ENCODE measurements at places on chromosomes 4 and X.
A peak's percentile ranks its signal among the peaks of the same experiment; 100 is the strongest.

- DNase-seq, result no peak
These were observed 1.6 kb upstream of the PCDH18 start for GRCh38 chr4:137533855-137534254.

- no peak for DNase-seq
These were observed 925.8 kb downstream of the C4orf33 start for GRCh38 chr4:130021706-130022105.

DNA sequence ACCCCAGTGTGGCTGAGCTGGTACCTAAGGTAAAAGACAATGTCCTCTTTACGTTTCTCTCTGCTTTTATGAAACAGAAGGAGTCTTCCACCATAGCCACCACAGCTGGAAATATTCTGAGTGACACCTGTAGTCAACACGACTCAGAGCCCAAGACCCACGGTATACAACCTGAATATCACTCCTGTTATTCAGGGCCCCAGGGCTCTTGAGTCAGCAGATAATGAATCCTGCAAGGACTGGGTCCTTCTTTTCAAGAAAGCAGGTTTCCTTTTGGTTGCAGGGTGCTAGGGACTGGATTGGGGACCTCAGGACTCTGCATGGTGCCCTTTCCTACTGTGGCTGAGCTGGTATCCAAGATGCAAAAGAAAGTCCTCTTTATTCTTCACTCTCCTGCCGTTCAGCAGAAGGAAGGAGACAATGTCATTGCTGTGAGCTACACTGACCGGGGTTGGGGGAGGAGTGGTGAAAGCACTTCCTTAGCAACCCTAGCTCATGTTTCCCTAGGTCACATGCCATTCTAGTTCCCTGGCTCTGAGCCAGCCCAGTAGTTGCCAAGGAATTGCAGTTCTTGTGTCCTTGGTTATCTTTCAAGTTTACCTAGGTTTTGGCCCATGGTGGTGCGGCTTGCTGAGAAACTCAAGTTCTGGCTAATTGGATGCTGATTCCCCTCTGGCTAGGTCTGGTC, 23.7 kb upstream of the UNC5C start:
- peak; percentile 5 for DNase-seq

DNA sequence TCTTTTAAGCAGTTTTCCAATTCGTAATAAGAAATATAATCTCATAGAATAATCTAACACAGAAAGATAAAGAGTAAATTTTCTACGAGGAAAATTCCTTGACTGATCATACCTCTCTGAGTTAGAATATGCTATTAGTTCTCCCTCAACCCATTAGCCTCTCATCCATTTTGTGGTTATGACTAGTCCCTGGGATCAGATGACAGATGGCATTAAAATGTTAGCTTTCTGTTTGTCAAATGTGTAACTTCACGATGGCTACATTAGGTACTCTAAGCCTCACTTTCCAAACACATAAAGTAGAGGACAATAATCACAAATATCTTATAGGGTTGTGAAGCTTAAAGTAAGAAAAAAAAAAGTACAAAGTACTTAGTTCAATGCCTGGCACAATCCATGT, 112.2 kb downstream of the ZAR1 start:
- no peak for DNase-seq

DNA sequence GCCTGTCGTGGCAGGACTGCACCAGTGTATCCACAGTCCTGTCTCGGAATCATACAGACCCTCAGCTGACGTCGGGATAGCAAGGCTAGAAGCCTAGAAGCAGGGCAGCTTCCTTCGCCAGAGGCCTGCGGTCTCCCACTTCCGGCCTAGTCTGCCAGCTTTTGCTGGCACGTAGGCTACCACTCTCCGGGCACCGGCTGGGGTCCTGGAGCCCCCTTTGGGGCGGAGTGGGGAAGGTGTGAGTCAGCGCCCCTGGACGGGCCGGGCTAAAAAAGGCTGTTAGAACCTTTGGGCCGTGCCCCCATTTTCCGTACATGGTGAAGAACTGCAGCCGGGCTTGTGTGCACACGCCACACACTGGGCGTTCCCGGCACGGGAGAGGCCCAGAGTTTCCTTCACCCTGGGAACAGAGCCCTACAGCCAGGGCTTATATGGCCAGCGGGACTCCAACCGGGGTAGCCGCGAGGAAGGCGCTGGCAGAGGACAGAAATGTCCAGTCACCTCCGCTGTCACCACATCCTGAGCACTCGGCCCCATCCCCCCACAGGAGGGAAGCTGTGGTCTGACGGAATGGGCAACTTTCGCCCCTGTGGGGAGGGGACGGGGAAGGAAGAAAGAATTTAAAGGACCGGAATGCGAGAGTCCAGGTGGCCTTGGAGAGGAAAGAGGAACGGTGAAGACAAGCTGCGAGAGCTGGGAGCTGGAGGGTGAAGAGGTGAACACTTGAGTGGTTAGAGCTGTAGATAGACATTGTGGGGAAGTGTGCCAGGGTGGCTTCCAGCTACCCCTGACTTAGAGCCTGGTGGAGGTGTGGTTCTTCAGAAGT, 4.6 kb downstream of the MAGIX start:
- DNase-seq, result peak; percentile 20

- DNase-seq, result no peak
These were observed 244.4 kb upstream of the NDST4 start for GRCh38 chr4:115357776-115358175.

- peak; percentile 0 for DNase-seq
These were observed 23.5 kb downstream of the NDP start for GRCh38 chrX:43949669-43950068.

DNA sequence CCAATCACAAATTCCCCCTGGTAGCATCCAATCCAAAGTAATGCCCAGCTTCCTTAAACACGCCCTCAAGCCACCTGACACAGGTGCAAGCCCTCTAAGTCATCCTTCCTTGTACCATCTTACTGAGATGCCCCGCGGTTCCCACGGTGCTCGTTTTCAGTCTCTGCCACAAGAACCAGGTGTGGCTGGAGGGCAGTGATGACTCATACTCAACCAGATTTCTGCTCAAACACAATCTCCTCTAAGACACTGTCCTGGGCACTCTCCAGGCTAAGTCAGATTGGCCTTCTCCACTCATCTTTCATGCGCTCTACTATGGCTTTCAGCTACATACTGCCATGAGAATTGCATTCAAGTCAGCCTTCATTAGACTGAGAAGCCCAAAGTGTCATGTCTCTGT, 3.5 kb downstream of the SH3KBP1 start:
- no peak for DNase-seq

DNA sequence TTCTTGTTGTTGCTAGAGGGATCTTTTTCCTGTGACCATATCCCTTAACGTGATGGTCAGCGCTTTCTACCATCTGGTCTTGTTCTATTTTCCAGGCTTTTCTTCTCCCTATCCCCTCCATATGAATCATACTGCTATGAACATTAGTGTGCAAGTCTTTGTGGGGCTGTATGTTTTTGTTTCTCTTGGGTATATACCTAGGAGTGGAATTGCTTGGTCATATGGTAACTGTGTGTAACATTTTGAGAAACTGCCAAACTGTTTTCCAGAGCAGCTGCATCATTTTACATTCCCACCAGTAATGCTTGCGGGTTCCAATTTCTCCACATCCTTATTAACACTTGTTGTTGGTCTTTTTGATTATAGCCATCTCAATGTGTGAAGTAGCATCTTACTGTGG, 121.4 kb downstream of the SPRY1 start:
- DNase-seq, result no peak

DNA sequence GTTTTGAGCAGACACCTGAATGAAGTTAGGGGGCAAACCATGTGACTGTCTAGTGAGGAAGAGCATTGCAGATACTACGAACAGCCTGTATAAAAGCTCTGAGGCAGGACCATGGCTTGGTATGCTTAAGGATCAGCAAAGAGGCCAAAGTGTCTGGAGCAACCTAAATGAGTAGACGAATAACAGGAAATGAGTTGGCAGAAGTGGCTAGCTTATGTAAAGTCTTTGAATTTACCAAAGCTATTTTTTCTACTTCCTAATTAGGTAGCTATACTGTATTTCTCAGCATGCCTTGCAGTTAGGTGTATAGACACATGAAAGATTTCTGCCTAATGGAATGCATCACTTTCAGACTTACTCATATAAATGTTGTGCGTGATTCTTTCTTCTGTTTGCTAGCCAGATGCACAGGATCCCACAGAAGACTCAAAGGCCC, 9.3 kb upstream of the GPRIN3 start:
- no peak for DNase-seq

GRCh38 chr4:2733844-2734574, 22.1 kb downstream of the TNIP2 start:
- no peak for DNase-seq

GRCh38 chrX:111365770-111366325, 46.1 kb downstream of the DCX start:
- no peak for DNase-seq

DNA sequence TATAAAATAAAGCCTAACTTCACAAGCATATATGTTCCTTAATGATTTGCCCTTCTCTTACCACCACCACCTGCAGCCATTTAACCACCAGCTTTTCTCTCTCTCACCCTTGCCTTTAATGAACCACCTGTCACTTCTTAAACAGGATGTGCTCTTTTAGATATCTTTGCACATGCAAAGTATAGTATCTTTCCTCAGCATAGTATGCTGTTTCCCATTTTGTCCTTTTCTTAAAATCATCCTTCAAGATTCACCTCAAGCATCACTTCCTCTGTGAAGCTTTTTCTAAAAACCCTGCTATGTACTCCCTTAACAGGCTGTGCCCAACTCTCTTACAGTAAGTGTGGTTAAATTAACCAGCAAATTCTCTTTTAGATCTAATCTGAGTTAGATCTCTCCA, 8.2 kb upstream of the CNOT6L start:
- DNase-seq, result no peak

DNA sequence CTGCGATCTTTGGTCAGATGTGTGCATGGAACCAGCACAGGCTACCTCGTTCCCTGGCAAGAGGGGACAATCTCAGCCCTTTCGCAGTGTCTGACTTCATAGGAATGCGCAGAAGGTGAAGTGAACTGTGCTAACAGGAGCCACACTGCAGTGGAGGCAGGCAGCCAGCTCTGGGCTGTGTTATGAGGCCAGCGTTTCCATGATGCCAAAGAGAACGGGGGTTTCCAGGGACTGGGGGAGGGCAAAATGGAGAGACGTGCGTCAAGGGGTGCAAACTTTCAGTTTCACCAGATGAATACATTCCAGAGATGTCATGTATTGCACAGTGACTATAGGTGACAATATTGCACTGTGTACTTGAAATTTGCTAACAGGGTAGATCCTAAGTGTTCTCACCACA, 30.4 kb downstream of the CLDN34 start:
- no peak for DNase-seq

GRCh38 chr4:125115941-125116340, 198.8 kb upstream of the FAT4 start:
- DNase-seq, result no peak

DNA sequence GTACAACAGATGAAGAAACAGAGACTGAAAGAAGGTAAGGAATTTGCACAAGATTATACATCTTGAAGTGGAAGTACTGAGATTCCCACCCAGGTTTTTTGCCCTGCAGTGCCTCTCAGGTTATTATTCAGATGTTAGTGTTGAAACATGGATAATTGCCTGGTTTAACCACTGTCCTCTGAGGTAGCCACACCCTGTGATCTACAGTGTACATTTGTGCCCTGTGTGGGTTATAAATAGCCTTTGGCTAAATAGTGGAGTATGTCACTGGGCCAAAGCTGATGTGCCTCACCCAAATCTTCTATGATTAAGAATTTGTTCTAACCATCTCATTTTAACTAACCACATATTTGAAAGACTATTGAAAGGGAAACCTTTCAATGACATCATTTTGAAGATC, 5.4 kb upstream of the ASB5 start:
- DNase-seq, result no peak

GRCh38 chr4:105626846-105627245, 74.4 kb downstream of the ARHGEF38 start:
- DNase-seq, result no peak

DNA sequence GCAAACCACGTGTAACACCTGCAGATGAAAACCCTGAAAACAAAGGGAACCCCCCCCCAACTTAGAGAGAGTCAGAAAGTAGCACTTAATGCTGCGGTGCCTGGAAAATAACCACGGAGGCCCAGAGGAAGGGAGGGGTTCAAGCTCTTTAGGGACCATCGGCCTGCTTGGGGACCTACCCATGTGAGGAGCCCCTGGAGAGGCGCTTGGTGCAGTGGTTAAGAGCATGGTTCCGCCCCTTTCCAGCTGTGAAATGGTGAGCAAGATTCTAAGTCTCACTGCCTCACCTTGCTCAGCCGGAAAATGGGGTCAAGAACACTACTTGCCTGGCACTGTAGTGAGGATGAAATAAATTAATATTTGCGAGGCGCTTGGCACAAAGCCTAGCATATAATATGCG, 13.8 kb downstream of the SLC25A5 start:
- DNase-seq, result no peak

GRCh38 chrX:12672367-12673106, 118.7 kb upstream of the PRPS2 start:
- DNase-seq, result no peak

DNA sequence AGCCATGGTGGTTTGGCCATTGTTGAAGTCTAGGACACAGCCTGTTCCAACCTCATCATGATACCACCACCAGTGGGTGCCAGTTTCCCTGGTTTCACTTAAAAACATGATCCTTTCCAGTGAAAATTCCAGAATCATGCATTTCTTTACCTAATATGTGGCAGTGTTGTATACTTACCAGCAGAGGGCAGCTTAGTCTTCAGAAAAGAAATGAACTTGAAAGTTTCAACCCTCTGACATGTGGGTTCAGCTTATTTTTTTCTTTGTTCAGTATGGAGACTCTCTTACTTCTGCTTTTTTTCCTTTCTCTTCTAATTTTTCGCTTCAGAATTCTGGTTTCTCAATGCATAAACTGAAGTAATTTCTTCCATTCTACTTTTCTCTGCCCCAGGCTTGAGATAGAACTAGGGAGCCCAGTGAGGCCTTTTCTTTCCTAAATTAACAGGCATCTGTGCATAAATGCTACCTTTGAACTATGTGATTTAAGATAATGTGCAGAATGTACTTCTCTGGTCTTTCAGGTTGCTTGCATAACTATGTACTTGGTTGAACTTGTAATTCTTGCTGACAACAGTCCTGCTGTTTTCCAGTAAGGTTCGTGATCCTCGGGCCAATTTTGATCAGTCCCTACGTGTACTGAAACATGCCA, 10.7 kb downstream of the LIAS start:
- peak; percentile 56 for DNase-seq

GRCh38 chr4:56301181-56301996, 85.9 kb downstream of the AASDH start:
- peak; percentile 85 for DNase-seq
